T-helper 17 cell (primary cell): ENCODE measurements at places on chromosomes 4 and X. TPM values are rescaled to one million over a fixed set of nuclear protein-coding genes. Genes with fewer than 3 reads are reported as not detected.

Gene POU3F4
- not detected for total RNA-seq

Gene TLL1
- not detected for total RNA-seq

Gene PAGE4
- total RNA-seq = not detected

Gene ZFP92
- 1.2 TPM for total RNA-seq

- H3K36me3 ChIP-seq = no peaks in the 10 kb centered on the region
- H3K27ac ChIP-seq = no peak overlapping the region
- no peak overlapping the region for H3K4me3 ChIP-seq
- H3K4me1 ChIP-seq = no peaks in the 10 kb centered on the region
Measured at GRCh38 chrX:11954176-11954575, 184.1 kb upstream of the FRMPD4 start.

DNA sequence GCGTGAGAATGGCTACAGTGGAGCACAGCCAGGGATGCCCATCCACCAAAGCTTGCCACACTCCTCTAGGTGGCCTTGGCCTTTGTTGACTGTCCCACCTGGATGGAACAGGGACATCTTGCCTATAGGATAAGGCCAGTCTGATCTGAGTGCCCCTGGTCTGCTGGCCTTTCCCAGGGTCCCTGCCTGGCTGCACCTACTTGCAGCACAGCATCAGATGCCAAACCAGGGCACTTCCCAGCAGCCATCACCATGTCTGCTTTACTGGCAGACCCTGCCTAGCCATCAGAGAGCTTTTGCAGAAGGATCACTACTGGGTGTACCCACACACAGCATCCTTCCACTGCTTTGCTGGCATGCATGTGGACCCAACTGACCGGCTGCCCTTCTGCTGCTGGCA is 143.2 kb downstream of the GABRA3 start:
- no peaks in the 10 kb centered on the region for H3K36me3 ChIP-seq
- H3K27ac ChIP-seq = no peak overlapping the region
- no peak for DNase-seq
- H3K4me3 ChIP-seq = no peak overlapping the region
- no peaks in the 10 kb centered on the region for H3K4me1 ChIP-seq

DNA sequence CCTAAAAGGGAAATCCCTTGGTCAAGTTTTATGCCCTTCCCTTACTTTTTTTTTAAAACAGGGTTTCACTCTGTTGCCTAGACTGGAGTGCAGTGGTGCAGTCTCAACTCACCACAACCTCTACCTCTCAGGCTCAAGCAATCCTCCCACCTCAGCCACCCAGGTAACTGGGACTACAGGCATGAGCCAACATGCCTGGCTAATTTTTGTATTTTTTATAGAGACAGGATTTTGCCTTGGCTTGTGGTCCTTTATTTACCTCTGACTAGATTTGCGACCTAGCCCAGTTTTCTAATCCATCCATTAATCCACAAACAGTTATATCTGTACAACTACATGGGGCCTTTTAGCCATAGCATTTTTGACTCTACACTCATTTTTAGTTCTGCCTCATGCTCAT is 23.7 kb downstream of the CDS1 start:
- peaks cover 2% of the 10 kb centered on the region for H3K36me3 ChIP-seq
- H3K27ac ChIP-seq = no peak overlapping the region
- no peaks in the 10 kb centered on the region for H3K27me3 ChIP-seq
- H3K4me1 ChIP-seq = no peaks in the 10 kb centered on the region

DNA sequence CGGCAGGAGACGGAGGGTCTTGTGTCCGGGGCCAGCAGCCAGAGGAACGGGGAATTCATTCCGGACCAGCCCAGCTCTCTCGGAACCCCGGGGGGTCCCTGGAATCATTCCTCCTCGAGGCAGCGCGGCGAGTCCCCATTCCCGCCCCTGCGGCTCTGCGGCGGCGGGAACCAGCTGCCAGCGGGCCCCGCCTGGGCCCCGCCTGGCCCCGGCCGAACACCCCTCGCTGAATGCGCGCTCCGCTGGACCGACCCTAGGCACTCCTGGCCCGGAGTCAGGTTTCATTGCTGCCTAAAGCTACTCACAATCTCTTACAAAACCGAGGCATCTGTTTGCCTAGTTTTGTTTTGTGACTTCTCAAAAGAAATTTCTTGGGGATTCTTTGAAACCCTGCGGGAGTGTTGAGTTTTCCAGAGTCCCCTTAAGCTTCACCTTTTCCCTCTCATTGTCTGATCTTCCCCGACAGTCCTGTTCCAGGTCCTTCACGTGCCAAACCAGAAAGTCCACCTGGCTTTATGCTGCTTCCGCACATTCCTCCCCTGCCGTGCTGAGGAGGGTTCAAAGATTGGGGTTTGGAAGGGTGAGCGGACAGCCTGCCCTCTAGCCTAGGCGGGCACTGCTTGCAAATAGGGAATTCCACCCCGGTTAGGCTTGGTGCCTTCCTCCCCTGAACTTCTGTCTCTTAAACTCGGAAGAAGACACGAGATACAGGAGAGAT is 789 bp downstream of the ARHGAP10 start:
- H3K4me3 ChIP-seq = peak overlapping the region; percentile 96
- H3K27me3 ChIP-seq = no peaks in the 10 kb centered on the region
- H3K27ac ChIP-seq = peak overlapping the region; percentile 96
- H3K36me3 ChIP-seq = no peaks in the 10 kb centered on the region

DNA sequence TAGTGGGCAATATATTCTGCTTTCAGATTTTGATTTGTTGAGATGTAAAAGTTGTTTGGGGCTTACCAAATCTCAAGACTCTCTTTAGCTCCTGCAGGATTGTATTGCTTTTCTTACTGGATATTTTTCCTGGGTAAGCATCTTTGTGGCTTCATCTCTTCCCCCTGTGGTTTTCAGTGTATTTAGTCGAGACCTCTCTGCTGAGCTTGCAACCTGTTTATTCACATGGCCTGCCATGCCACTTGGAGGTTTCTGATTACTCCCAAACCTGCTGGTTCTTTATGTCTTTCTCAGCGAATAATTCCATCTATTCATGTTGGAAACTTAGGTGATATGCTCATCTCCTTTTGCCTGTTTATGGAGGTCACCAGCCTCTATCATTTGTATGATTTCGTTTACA is 10.9 kb downstream of the CCNG2 start:
- H3K27me3 ChIP-seq = no peaks in the 10 kb centered on the region
- peak overlapping the region; percentile 32 for H3K27ac ChIP-seq
- peaks cover 17% of the 10 kb centered on the region for H3K4me1 ChIP-seq
- peaks cover 13% of the 10 kb centered on the region for H3K36me3 ChIP-seq

GRCh38 chrX:41553688-41554087 is 106.5 kb downstream of the NYX start:
- no peaks in the 10 kb centered on the region for H3K36me3 ChIP-seq
- H3K4me3 ChIP-seq = no peak overlapping the region
- no peak overlapping the region for H3K27ac ChIP-seq
- peaks cover 10% of the 10 kb centered on the region for H3K4me1 ChIP-seq

GRCh38 chr4:2183394-2183793 is 58.5 kb downstream of the HAUS3 start:
- DNase-seq = no peak
- H3K4me3 ChIP-seq = no peak overlapping the region
- no peaks in the 10 kb centered on the region for H3K27me3 ChIP-seq
- H3K4me1 ChIP-seq = no peaks in the 10 kb centered on the region

- no peak overlapping the region for H3K27ac ChIP-seq
- DNase-seq = no peak
- H3K27me3 ChIP-seq = no peaks in the 10 kb centered on the region
- no peak overlapping the region for H3K4me3 ChIP-seq
Measured at GRCh38 chrX:121642415-121642814, 595.0 kb downstream of the GLUD2 start.

DNA sequence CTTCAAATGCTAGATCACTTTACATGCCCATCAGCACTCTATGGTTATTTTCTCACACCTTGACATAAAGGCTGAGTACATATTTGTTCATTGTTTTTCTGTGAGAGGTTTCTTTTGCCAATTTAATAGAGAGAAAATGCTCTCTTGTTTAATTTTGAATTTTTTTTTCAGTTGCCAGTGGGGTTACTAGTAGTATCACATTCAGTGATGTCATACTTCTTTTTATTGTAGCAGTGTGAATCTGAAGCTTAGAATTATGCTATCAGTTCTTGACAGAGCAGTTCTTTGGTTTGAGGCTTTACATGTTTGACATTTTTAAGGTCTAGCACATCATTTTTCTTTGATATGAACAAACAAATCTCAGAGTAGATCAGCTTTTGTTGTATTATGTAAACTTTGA is 185.4 kb downstream of the NWD2 start:
- no peaks in the 10 kb centered on the region for H3K4me1 ChIP-seq
- no peak overlapping the region for H3K27ac ChIP-seq
- no peaks in the 10 kb centered on the region for H3K36me3 ChIP-seq
- no peak overlapping the region for H3K4me3 ChIP-seq
- H3K27me3 ChIP-seq = peaks cover 67% of the 10 kb centered on the region

DNA sequence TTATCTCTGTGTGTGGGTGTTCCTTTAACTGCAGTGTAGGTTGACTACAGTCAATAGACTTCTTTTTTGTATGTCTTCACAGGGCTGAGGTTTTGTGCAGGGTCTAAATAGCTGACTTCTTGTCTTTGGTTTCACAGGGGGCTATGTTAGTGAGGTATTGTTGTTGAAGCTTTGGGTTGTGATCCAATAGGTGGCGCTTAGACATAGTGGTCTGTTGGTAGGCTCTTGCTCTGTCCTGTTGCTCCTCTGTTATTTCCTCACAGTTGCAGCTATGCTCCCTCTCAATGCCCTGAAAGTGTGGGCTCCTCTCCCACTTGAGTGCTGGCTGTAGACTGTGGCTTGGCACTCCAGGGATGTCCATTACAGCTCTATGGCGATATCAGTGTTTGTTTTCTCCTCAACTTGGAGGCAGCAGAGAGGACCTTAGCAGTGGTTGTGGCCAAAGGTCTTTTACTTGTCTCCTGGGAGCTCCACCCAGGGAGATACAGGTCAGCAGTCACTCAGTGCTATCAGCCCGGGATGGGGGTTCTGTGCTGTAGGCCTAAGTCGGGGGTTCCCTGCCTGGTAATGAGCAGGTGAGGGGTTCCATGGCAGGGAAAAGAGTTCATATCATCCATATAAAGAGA is 14.0 kb downstream of the POF1B start:
- no peaks in the 10 kb centered on the region for H3K27me3 ChIP-seq
- no peak overlapping the region for H3K27ac ChIP-seq
- no peak for DNase-seq
- H3K36me3 ChIP-seq = no peaks in the 10 kb centered on the region
- no peak overlapping the region for H3K4me3 ChIP-seq

GRCh38 chr4:128924951-128925350 is 115.5 kb downstream of the JADE1 start:
- H3K36me3 ChIP-seq = peaks cover 4% of the 10 kb centered on the region
- no peaks in the 10 kb centered on the region for H3K27me3 ChIP-seq
- H3K27ac ChIP-seq = no peak overlapping the region
